Cortex of kidney (tissue), 1 donor: ENCODE measurements at places on chromosomes 1 and 21.

DNA sequence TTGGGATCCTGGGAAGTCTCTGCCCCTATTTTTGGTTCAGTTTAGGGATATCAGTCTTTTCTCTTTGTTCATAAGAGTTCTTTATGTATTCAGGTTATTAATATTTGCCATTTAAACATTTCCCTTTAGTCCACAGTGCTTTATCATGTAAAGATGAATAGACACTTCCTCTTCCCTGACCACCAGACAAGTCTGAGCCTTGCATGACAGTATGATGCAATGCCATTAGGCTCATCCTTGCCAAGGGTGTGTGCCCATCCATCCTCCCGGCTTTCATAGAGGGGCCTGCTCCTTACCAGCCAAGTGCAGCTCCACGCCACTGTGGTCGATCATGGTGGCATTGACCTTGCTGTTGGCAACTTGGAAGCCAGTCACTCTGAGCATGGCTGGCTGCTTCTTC lies 52.1 kb downstream of the ZSCAN20 start:
- no peak for DNase-seq

- DNase-seq, result no peak
Measured at GRCh38 chr1:228687587-228687986, 47.7 kb upstream of the RHOU start.

- peak; percentile 24 for DNase-seq
Measured at GRCh38 chr21:14273736-14274538, 58.0 kb downstream of the RBM11 start.

DNA sequence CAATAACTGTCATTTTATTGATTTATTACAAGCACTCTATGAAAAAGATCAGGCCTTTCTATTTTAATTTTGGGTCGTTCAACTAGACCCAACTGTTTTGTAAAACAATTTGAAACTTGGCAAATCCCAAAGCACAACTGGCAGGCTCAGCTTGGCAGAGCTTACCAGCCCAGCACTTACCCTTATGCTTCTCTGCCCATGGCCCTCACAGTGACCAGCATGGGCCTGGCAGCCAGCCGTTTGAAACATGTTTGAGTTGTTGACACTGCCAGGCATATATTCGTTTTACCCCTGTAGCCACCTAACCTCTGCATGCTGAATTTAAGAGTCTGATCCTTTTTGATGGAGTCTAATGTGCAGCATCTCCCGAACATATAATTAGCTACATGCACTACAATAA lies 796.7 kb upstream of the ADGRL2 start:
- no peak for DNase-seq

DNA sequence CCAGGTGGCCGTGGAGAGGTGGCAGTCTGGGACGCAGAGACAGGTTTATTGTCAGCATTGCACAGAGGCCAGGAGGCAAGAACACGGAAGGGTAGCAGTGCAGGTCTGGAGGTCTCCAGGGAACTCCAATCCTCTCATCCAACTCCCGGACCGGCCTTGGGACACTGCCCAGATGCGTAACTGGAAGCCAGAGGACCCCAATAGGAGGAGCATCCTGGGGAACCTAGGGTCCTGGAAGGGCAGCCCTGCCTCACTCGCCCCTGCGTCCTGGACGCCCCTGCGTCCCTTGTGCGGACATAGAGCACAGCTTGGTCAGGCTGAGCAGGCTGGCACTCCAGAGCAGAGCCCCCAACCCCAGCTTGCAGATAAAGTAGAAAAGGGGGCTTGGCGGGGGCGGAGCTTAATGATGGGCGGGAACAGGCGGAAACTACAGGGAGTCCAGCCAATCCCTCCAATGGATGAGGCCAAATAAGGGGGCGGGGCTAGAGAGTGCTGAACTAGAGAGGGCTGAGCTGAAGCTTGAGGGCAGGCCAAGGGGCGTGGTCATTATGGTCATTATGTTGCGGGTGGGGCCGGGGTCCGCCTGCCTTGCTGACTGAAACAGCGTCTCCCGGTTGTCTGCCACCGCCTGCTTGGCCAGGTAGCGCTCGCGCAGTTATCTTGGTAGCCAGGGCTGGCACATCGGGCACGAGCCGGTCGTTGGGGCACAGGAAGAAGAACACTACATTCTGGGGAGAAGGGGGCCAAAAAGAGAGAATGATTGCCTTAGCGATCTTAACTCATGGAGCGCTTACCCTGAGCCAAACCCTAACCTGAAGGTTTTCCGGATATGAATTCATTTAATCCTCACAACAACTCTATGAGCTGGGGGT lies 3.7 kb upstream of the ARHGEF19 start:
- no peak for DNase-seq

- DNase-seq, result no peak
Measured at GRCh38 chr1:2179283-2180013, 15.1 kb downstream of the FAAP20 start.

DNA sequence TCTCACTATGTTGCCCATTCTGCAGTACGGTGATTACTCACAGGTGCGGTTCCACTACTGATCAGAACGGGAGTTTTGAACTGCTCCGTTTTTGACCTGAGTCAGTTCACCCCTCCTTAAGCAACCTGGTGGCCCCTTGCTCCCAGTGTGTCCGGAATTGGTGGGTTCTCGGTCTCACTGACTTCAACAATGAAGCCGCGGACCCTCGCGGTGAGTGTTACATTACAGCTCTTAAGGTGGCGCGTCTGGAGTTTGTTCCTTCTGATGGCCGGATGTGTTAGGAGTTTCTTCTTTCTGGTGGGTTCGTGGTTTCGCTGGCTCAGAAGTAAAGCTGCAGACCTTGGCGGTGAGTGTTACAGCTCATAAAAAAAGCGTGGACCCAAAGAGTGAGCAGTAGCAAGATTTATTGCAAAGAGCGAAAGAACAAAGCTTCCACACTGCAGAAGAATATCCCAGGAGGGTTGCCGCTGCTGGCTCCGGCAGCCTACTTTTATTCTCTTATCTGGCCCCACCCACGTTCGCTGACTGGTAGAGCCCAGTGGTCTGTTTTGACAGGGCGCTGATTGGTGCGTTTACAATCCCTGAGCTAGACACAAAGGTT lies 17.6 kb upstream of the PARP1 start:
- DNase-seq, result no peak

DNA sequence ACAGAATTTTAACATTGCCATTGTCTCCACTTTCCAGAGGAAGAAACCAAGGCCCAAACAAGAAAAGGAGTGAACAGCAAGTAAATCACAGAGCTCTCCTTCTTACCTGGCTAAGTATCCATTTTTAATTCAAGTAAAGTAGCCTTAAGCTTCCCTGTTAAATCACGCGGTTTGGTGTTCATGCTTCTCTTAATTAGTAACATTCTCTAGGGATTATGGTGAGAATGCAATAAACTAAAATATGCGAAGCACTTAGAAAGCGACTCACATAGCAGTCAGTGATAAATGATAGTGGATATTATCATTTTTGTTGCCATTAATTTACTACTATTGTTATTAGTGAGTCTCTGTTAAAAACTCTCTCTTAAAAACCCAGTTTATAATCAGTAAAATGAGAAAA lies 630.5 kb upstream of the TMPRSS15 start:
- no peak for DNase-seq

- DNase-seq, result no peak
Measured at GRCh38 chr1:246482805-246483568, 24.1 kb downstream of the SMYD3 start.

DNA sequence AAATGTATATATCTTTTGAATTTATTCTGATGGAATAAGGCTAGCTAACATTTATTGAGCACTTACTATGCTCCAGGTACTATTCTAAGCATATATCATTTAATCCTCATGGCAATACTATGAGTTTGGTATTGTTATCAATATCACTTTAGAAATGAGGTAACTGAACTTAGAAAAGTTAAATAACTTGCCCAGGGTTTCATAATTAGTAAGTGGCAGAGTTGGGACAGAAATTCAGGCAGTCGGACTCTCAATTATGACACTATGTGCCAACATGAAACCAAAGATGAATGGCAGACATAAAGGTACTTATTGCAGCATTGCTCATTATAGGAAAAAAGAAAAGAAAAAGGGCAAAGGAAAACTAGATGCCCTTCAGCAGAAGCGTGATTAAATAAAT lies 48.2 kb downstream of the RAB3GAP2 start:
- no peak for DNase-seq

DNA sequence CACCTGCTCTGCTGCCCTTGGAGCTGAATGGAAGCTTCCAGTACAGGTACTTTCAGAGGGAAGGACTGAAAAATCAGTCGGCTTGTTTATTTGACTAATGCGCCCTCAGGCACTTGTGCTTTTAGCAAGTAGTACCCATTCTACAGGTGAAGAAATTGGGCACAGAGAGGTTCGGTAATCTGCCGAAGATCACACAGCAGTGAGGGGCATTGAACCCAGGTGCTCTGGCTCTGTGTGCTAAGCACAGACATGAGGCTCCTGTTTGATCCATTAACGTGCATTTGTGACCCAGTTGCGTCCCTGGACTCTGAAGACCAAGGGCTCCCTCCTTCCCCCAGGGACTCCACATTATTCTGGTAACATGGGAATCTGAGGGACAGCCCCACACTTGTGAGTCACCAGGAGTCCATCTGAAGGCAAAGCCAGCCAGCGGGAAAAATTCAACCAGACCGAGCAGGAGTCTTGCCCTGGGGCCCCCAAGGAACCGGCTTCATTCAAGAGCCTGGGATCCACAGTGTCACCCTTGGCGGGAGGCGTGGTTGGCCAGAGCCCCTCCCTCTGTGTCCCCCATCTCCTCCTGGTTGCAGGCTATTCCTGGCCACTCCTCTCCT lies 192.4 kb upstream of the ARHGEF16 start:
- DNase-seq, result no peak

DNA sequence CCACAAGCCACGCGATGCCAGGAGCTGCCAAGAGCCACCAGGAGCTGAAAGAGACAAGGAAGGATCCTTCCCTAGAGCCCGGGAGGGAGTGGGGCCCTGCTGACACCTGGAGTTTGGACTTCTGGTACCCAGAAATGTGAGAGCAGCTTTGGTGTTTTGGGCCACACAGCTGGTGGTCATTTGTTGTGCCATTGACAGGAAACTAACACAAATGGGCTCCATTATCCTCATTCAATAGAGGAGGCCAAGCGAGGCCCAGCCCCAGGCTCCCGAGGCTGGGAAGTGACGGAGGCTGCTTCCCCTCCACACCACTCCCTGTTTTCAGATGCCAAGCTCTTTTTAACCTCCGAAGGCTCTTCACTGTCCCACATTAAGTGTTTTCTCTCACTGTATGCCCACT lies 25.5 kb downstream of the DHRS3 start:
- DNase-seq, result no peak

DNA sequence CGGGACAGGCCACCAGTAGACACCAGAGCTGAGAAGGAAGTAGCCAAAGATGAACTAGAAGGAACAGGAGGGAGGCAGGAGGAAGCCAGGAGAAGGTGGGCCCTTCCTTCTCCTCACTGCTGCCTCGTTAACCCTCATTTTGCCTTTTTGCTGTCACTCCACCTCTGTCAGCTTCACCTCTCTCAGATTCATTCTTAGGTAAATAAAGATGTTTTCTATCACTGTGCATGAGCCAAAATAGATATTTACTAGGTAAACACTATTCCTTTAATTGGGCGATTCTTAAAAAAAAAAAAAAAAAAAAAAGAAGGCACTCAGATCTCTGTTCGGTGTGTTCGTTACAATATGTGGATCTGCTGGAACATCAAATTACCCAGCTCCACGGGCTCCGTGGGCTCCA lies 112.3 kb downstream of the GLUL start:
- no peak for DNase-seq

GRCh38 chr1:171141688-171142415 lies 43.2 kb upstream of the FMO2 start:
- DNase-seq, result no peak
